ENCODE measurements at places on chromosomes 4 and X.

GRCh38 chr4:79121875-79122358 lies 182.7 kb upstream of the PAQR3 start:
- DNase-seq = no peak

- no peak for DNase-seq
These were observed 175.8 kb upstream of the NPY2R start for GRCh38 chr4:155032521-155033229.

- no peak for DNase-seq
These were observed 92.8 kb upstream of the BMP2K start for GRCh38 chr4:78683352-78683751.

- DNase-seq = no peak
These were observed 103.9 kb downstream of the MMRN1 start for GRCh38 chr4:89998469-89999011.

- DNase-seq = no peak
These were observed 18.0 kb downstream of the FAM9A start for GRCh38 chrX:8783097-8783713.

DNA sequence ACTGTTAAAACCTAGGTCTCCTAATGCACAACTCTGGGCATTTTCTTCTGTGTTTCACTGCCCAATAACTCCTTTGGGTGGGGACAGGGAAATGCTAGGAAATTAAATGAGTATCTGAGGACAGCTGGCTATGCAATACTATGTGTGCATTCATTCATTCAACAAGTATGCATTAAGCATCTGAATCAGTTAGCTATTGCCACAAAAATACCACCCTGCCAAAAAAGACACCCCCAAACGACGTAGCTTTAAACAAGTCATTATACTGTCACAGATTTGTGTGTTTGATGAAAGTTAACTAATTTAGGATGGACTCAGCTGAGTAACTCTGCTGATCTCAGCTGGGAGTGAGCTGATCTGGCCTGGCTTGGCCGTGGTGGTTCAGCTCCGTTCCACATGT lies 29.8 kb upstream of the PTCHD1 start:
- DNase-seq = no peak

DNA sequence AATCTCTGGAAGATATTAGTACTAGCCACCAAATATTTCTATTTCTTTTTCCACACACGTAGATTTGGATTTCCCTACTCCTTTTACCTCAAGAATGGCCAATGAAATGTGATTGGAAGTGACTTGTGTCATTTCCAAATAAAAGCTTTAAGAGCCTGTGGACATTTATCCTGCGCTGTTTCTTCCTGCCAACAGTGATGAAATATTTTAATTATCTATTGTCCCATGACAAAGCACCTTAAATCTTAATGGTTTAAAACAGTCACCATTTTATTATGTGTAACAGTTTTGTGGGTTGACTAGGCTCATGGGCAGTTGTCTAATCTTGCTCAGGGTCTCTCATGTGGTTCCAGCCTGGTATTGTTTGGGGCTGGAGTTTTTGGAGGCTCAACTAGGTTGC lies 3.5 kb upstream of the PGRMC2 start:
- DNase-seq = no peak

GRCh38 chrX:104325213-104325585 lies 70.5 kb upstream of the ESX1 start:
- DNase-seq = no peak

- no peak for DNase-seq
These were observed 112.4 kb downstream of the ZNF518B start for GRCh38 chr4:10344824-10345223.

GRCh38 chr4:85610450-85610849 lies 135.5 kb downstream of the ARHGAP24 start:
- DNase-seq = no peak

- DNase-seq = no peak
These were observed 194.0 kb downstream of the COX18 start for GRCh38 chr4:72875545-72875944.

DNA sequence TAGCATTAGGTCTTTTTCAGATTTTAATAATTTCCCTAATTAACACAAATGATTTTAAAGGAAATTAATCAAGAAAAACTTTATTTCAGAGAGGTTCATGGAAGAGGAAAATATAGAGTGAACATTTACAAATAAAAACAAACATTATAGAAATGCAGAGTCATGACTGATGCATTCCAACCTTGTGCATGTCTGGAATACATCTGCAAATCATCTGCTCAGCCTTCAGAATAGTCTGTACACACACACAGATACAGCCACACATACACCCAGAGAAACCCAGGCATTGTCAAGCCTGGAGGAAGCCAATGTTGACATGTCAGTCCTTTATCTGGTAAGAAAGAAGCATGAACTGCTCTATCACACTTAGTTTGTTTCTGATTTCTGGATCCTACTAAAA lies 61.3 kb upstream of the NFKB1 start:
- no peak for DNase-seq

DNA sequence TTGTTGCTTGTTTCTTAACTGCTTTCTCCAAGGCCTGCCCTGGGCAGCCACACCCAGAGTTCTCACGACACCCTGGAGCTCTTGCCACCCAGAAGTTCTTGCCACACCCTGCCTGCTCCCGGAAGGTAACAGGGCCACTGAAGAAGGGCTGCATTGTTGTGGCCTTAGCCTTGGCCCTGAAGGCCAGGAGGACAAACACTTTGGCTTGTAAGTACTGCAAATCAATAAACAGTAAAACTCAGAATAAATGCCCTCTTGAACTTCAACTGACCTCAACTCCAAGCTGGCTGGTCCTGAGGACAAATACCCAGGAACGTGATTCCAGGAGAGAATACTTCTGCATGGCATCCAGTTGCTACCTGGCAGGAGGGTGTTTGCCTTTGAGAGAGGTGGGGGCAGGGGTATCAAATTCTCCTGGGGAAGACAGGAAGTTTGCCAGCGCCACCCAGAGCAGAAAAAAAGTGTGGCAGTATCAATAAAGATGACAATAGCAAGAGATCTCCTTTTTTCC lies 54.1 kb downstream of the TLR10 start:
- DNase-seq = no peak

DNA sequence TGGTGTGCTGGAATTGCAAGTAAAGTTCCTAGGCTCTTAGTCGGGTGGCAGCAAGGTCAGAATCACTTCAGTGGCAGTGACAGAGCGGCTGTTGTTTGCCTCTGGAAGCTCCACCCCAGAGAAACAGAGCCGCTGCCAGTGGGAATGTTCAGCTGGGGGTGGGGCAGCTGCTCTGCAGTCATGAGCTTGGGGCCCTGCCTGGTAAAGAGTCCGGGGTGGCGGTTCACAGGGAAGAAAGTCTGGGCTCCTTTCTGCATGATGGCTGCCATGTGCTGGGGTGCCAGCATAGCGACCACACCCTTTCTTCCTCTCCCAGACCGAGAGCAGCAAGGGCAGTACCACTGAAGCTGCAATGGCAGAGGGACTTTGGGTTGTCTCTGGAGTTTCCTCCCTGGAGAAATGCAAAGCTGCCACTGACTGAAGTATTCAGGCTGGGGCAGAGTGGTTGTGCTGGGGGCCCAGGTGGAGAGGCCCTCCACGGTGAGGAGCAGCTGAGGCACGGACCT lies 108.8 kb upstream of the CENPE start:
- DNase-seq = no peak

DNA sequence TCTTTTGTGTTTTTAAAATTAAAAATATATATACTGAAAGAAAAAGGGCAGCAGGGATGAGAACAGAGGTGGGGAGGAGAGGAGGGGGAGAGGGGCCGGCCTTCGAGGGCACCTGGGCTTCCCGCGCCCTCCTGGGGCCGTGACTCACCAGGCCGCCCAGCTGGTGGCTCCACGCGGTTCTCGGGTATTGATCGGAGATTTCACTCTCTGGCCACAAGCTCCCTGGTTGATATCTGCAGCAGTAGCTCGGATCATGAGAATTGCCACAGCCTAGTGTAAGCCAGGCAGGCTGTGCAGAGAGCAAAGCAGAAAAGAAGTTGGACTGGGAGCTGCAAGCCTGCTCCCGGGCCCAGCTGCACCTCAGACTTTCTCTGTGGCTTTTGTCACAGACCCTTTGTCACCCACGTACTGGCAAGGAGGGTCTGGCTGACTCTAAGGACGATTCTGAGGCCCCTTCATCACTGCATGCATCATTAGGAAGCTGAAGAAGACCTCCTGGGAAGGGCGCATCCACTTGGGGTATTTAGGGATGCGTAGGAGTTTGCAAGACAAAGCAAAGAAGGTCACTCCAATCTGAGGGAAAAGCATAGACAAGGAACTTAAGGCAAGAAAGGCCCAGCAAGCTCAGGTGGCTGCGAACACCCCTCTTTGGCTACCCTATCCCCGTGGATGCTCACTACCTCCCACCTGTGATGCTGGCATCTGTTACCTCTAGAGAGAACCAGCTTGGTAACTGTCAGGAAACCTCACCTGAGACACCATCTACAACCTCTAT lies 71.7 kb downstream of the CPZ start:
- no peak for DNase-seq

DNA sequence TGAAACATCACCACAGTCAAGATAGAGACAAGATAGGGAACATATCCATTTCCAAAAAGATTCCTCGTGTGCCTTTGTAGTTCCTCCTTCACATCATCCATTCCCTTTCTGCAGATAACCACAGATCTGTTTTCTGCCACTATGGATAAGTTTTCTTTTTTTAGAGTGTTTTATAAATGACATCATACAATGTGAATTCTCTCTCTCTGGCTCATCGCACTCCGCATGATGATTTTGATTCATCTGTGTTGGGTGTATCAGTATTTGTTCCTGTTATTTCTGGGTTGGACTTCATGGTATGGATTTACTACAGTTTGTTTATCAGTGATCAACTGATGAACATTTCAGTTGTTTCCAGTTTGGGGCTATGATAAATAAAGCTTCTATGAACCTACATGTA lies 23.2 kb upstream of the ANXA3 start:
- DNase-seq = no peak

DNA sequence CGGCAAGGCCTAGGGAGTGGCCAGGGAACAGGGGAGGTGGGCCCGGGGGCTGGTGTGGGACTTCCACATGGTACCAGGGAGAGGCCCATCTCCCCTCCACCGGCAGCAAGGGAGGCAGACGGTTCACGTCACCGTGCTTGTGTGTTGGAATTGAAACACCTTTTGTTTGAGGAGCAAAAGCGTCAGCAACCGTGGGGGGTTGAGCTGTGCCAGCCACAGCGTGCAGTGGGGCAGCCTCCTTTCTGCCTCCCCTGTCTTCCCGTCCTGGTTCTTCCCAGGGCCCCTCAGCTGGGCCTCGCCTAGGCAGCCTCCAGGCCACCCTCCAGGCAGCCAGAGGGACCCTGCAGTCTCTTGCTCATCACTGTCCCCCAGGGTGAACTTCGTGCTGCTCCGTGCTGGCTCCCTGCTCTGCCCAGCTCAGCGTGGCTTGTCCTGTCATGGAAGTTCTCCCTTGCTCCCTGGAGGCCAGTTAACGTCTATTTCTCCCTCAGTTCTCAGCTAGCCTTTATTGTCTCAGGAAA lies 32.1 kb upstream of the HGFAC start:
- no peak for DNase-seq

DNA sequence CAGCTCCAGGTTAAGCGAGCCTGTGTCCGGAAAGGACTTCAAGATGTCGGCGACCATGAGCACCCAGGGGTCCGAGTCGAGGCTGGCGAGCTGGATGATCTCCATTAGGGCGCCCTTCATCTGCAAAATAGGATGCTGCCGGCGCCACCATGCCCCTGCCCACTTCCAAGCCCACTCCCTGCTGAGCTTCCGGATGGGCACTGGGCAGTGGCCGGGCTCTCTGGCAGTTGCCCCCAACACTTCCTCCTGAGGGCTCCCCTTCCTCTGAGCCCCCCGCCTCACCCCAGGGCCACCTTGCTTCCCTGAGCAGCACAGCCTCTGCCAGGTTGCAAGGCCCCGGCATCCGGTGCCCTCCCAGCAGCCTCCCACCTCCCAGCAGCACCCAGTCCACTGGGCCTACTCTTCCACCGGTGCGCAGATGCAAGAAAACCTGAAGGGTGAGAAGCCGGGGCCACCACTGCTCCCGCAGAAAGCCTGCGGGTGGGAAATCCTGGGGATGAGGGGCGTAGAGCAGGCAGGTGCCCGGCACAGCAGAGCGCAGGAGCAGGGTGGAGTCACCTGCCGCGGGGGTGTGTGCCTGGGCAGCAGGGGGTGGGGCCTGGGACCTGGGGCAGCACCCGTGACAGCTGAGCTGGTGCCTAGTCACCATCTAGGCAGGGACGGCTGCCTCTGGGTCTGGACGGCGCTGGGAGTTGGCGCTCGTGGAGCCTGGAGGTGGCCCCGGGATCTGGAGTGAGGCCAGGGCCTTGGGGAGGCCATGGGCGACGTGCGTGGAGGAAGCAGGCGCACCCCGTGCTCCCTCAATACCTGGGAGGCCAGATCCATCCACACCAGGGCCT lies 17.0 kb downstream of the NELFA start:
- DNase-seq = no peak

- DNase-seq = no peak
These were observed 454.3 kb upstream of the PCDH10 start for GRCh38 chr4:132694775-132695174.

- no peak for DNase-seq
These were observed 496.9 kb downstream of the PPARGC1A start for GRCh38 chr4:23392860-23393458.

GRCh38 chrX:29478336-29479069 lies 736.9 kb upstream of the MAGEB2 start:
- DNase-seq = no peak

GRCh38 chr4:17055788-17056187 lies 157.3 kb upstream of the LDB2 start:
- no peak for DNase-seq

GRCh38 chr4:129526812-129527211 lies 430.9 kb downstream of the C4orf33 start:
- no peak for DNase-seq

DNA sequence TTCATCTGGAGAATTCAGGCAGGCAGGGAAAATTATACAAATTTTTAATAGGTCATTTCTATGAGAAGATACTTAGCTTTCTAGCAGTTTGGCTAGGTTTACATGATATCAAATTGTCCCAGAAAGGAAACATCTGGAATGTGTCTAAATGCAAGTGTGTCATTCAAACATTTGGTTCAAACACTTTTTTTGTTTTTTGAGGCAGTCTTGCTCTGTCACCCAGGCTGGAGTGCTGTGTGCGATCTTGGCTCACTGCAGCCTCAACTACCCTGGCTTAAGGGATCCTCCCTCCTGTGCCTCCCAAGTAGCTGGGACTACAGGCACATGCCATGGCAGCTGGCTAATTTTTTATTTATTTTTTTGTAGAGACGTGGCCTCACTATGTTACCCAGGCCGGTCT lies 31.6 kb downstream of the SPARCL1 start:
- DNase-seq = no peak

- DNase-seq = no peak
These were observed 41.3 kb downstream of the ABLIM2 start for GRCh38 chr4:8117278-8117682.

- DNase-seq = no peak
These were observed 46.9 kb upstream of the STIM2 start for GRCh38 chr4:26813698-26814097.
